NCI-H526 treated with DMSO at 0.1 percent for 48 hours (cell line): ENCODE measurements at places on chromosomes 16 and 17.

GRCh38 chr16:58741976-58742375, 7.9 kb upstream of the GOT2 start:
- no peak for DNase-seq

- no peak for DNase-seq
Measured at GRCh38 chr17:80666867-80667266, 122.2 kb downstream of the RPTOR start.

DNA sequence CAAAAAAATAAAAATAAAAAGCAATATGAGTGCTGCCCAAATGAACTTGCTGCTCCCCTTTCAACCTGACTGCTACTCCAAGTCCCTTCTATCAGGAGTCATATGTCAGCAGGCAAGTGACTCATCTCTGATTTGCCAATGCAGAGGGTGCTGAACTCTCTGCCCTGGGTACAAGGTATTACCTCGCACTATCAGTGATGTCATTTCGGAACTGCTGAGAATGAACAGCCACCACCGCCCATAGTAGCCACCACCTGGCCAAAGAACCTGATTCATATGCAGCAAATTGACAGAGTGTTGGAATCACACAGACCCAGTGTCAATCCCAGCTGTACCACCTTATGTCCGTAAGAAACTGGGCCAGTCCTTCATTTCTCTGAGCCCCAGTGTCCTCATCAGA, 31.2 kb downstream of the LYRM9 start:
- no peak for DNase-seq

DNA sequence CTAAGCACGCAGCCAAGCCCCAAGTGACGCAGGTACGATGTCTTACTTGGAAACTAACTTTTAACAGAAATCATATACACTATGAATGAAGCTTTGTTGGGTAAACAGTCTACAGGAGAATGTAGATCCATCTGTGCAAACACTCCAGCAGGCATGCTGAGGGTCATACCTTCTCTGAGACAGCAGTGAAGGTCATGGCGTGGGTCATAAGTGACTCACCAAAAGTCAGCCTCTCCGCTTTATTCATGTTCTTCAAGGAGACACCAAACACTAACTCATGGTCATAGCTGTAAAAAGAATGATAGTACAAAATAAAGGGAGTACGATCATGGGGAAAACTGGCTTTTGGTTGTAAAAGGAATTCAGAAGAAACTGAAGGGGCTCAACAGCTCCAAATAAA, 20.6 kb downstream of the BLMH start:
- no peak for DNase-seq

DNA sequence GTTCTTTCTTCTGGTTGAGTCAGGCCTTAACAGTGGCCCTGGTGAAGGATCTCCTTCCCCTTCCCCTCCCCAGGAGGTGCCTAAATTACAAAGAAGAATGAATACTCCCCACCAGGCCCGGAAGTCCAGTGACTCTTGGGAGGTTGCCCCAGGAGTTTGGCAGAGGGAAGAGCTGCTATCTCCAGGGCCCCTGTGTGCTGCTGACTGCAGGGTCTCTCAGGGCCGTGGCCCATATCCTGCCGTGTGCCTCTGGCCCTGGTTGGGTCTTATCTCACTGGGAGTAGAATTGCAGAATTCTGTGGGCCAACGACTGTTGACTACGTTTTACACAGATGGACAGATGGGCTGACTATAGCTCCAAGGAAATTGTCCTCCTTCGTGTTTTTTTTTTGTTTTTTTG, 28.0 kb downstream of the AKAP1 start:
- no peak for DNase-seq

DNA sequence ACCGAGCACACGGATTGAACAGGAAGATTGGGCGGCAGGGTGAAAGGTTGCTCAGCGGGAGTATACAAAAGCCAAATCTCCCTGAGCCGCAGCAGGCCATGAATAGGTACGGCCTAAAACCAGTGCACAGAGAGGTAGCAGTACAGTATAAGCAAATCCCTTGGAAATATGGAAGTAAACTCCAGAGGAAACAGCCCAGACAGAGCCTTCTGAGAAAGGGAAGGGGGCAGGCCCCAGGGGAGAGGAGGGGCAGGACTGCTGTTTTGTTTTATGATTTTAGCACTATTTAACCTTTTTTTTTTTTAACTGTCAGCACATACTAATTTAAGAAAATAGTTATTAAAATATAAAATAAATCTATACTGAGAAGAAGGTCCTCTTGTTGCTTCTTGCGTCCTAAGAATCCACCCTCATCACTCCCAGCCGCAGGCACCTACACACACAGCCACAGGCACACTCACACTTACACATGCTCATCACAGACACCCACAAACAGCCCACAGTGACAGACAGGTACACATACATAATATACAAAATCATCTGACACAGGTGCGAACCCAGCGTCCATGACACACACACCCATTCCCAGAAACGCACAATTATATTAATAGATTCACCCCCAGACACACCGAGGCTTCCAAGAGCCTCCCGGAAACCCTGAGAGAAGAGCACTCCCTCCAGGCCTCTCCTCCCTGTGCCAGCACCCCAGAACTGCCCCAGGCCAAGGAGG, 12.8 kb downstream of the PLXDC1 start:
- DNase-seq, result no peak

DNA sequence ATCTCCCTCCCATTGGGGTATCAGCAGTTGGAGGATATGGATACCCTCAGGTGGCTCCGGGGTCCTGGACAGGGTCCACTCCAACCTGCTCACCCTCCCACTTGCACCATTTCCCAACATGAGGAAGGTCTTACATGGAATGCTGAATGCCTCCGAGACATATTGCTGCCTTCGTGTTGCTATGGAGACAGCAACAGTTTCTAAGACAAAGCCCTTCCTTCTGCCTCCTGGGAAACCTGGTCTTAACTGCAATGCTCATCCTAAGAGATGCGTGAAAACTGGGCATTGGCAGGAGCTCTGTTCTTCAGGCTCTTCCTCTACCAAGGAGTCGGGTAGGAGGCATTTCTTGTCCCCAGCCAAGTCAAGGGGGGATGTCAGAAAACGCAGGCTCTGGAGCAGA, 45.2 kb downstream of the ST3GAL2 start:
- no peak for DNase-seq

DNA sequence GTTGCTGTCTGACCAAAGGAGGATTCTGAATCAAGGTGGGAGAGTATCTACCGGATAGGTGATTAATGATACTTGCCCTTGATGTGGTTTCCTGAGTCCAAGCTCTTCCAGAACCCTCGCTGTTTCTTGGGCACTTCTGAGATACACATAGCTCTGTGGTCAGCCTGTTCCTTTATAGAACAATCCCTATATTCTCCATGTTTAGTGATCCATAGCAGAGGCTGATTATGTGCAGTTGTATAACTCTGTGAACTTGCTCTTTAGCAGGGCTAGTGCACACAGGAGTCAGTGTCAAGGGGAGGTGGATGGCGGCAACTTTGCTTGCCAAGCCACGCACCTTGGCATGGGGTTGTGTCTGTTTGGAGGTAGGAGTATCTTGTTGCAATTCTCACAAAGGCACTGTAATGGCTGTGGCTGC, 36.1 kb downstream of the ARL4D start:
- peak; percentile 32 for DNase-seq
